Stimulated activated CD8-positive, alpha-beta memory T cell treated with anti-CD3 and anti-CD28 coated beads, Interleukin-4, amount 100 ng/mL, for 4 hours (primary cell): ENCODE measurements at places on chromosomes 12 and 14.

- no peak for DNase-seq
These were observed 89.7 kb downstream of the ESRRB start for GRCh38 chr14:76465664-76466063.

GRCh38 chr12:114694436-114695304 is 10.7 kb upstream of the TBX3 start:
- DNase-seq: no peak

DNA sequence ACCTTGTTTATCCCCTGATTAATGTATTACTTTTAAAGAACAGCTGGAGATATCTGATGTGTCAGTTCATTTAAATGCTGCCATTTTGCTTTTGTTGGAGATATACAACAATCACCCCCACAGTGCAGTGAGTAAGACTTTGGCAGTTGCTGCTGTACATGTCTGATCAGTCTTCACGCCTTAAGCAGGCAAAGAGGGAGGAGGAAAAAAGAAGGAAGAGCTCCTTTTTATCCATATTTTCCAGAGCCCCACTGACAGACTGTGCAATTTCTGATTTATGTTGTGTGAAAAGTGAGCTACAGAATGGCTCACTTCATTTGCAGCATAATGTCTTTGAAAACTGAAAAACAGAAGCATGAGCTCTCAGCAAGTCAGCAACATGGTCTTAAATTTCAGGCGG is 319.7 kb upstream of the LRIG3 start:
- no peak for DNase-seq

- no peak for DNase-seq
These were observed 5.6 kb downstream of the MARCHF9 start for GRCh38 chr12:57760347-57760982.

- DNase-seq: no peak
These were observed 48.6 kb downstream of the RIMBP2 start for GRCh38 chr12:130667421-130667960.

GRCh38 chr12:52187640-52188039 is 4.2 kb downstream of the KRT80 start:
- no peak for DNase-seq

- DNase-seq: no peak
These were observed 39.8 kb downstream of the TRPV4 start for GRCh38 chr12:109793411-109793810.

DNA sequence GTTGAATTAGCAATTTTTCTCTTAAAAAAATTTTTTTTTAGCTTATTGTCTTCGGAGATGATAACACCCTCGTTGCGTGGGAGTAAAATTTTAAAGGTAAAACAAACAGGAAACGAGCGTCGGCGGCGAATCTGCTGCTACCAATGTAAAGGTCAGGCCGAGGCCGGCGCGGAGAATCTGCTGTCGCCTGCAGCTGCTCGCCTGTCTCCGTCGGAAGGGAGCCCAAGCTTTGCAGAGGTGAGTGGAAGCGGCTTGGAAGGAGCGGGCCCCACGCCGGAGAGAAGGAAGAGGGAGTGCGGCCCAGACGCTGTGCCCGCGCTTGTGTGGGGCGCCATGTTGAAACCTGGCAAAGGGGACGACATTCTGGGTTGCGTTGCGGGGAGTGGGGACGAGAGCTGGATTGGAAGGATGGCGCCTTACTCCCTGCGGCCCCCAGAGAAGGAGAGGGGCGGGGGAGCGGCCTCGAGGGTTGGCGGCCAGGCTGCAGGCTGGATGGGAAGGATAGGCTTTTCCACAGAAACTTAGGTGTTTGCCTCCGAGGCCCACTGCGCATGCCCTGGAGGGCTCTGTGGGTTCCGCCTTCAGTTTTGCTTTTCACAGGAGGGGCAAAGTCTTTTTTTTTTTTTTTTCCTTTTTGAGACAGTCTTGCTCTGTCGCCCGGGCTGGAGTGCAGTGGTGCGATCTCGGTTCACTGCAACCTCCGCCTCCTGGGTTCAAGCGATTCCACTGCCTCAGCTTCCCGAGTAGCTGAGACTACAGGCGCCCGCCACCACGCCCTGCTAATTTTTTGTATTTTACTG is at the start of gene SNRNP35:
Gene SNRNP35 (plus strand): TSS at position 160 of the 800 bp plus-strand sequence. CDS start 7,402 bp downstream, outside the sequence.
- DNase-seq: peak; percentile 69

- no peak for DNase-seq
These were observed 52.8 kb upstream of the SLC2A13 start for GRCh38 chr12:40158592-40159111.

GRCh38 chr12:5581019-5581418 is 149.1 kb downstream of the NTF3 start:
- no peak for DNase-seq

DNA sequence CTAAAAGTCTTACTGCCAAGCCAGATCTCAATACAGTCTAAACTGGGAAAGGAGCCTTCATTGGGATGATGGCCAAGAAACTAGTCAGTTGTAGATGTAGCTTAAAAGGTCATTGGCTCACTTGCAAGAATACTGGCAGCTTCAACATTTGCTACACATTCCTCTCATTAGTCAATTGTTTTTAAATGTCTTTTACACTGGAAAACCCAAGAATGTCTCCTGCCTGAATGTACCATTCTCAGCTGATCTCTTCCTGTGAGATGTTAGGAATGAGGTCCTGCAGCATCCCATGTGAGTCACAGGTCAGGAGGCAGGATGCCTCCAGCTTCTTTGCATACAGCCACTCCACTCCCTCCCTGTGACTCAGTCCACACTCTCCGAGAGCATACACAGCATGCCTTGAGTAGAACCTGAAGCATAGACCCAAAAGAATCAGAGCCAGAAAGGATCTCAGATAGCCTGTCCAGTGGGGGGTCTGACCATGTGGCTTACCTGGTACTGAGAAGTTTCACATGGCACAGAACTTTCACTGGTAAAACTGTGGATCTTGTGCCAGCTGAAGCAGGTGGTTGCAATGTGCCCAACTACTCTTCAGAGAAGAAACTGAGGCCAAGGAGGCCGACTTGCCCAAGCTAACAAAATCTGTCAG is 56.0 kb upstream of the HECTD1 start:
- DNase-seq: no peak

DNA sequence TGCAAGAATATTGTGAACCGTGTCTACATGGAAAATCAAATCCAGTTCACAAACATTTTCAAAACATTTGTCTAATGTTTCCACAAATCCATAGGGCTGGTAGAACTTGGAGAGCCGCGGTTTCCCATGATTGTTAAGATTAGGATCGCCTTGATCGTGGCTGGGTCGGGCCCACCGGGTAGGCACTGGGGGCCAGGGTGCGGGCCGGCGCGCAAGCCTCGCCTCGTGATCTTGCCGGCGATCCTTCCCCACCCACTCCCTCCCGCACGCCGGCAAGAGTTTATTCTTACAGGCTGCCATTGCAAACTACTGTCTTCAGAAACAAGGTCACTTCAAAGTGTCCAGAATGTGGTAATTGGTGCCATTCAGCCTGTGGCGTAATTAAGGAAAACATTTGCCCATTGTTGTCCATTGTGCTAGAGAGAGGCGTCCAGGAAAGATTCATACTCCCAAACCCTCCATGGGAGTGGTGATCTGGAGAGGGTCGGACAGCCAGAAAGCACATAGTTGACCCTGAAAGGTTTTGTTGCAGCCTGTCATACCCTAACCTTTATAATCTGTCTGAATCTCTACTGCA is 95.5 kb downstream of the BORCS5 start:
- no peak for DNase-seq

DNA sequence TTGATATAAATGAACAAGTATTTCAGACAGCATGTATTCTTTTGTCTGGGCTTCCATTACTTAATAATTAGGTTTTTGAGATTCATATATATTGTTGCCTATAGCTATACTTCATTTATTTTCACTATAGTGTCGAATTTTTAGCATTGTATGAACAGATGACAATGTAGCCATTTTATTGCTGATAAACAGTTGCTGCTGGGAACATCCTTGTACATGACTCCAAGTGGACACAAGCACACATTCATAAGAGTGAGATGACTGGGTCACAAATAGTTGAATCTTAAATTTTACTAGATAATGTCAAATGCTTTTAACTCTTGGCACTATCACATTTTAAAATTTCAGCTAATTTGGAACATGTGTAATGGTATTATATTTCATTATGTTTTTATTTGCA is 19.3 kb upstream of the PHC1 start:
- DNase-seq: no peak

GRCh38 chr12:38601949-38602348 is 285.4 kb downstream of the ALG10B start:
- DNase-seq: no peak

DNA sequence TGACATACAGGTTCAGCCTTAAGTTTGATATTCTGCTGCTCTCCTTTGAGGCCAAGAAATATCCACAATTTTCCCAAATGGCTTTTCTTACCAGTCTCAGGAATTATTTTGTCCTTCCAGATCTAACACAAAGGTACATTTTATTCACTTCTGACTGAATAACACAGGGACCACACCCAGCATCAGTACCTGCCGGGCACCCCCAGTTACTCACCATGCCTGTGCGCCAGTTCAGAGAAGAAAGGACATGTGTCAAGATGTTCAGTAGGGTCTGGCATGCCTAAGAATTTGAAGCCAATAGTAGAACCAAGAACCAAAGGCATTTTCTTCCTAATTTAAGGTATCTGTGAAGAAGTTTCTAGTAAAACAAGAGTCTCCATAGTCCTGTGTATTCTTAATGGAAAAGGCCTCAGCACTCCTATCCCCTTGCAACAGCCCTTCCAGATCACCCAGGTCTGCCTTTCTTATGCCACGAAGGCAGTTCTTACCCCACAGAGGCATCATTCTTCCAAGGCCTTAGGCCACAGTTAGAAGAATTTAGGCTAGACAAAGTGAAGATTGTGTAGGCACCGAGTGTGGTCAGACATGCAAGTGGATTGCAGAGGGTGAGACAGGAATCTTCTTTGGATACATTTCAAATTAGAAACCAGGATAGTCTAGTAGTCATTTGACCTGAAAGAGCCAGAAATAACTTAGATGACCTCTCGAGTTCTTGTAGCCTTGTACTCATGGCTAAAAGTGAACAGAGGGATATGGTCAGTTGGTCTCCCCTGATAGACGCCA is 140.1 kb upstream of the HIF1A start:
- no peak for DNase-seq
